COLO829 (cell line): ENCODE measurements at places on chromosomes 12 and 14.
A peak's percentile ranks its signal among the peaks of the same experiment; 100 is the strongest.

- DNase-seq, result no peak
These were observed 13.5 kb downstream of the HECTD1 start for GRCh38 chr14:31194095-31194494.

- DNase-seq, result peak; percentile 54
These were observed 118.5 kb downstream of the ANO6 start for GRCh38 chr12:45334396-45334795.

DNA sequence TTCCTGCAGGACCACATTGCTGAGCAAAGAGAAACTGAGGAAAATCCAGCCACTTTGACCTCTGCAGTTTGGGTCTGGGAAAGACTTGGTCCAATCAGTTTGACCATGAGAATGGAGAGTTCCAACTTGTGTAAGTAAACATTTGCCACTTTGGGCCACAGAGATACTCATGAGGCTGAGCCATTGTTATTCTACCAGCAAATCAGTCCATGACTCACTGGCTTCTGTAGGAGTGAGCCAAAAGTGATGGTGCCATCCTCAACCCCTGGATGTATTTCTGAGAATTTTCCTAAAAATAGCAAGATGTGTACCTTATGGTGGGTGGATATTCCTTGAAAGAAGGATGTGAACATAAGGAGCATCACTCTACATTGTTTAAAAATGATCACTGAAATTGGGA, 192.9 kb upstream of the OR4E1 start:
- no peak for DNase-seq

- no peak for DNase-seq
These were observed 15.1 kb upstream of the CISTR start for GRCh38 chr12:53766881-53767280.

- no peak for DNase-seq
These were observed 11.5 kb downstream of the C14orf93 start for GRCh38 chr14:22998329-22999012.

- no peak for DNase-seq
These were observed 18.1 kb downstream of the CLMN start for GRCh38 chr14:95301527-95302187.

DNA sequence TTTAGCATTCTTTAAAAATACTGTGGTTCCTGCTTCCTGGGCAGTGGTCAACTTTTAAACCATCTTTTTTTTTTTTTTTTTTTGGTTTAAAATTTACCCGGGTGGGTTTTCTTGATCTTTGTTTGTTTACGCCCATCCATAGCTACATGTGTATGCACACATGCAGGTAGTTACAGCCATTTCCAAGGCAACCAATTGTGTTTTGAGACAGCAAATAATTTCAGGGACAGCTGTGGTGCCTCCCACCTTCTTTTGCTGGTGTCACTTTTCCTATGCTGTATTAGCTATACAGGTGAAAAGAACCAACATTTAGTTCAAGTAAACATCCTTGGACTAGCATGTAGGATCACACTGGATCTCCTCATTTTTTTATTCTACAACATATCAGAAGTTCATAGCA, 52.0 kb upstream of the PSMA6 start:
- no peak for DNase-seq

DNA sequence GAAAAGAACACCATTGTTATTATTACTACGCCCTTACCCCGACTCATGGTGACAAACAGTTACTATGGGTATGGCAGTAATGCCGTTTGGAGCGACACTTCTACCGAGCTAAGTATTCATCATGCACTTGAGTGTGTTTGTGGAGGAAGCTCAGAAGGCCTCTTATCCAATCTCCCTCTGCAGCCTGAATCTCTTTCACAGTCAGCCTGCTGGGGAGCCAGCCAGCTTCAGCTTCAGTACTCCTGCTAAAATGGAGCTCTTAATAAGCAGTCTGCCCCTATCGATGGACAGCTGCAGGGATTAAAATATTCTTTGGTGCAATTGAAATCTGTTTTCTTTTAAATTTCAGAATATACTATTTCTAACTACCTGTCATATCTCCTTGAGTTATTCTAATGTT, 24.7 kb upstream of the ATP5MC2 start:
- DNase-seq, result no peak

DNA sequence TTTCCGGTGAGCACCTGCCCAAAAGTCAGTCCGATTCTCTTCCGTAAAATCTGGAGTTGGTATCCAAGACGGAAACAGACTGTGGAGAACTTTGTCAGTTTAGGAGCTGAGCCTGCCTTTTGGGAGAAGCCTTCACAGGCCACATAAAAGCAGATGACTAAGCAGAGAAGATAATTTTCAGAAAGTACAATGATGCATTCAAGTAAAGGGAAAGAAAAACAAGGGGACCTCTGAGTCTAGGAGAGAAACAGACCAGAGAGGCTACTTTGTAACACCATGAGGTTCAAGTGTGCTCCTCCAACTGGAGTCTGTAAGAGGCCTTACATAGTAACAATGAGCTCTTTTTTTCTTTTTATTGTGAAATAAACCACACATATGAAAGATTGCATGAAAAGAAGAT, 21.1 kb downstream of the TMED8 start:
- DNase-seq, result peak; percentile 80

DNA sequence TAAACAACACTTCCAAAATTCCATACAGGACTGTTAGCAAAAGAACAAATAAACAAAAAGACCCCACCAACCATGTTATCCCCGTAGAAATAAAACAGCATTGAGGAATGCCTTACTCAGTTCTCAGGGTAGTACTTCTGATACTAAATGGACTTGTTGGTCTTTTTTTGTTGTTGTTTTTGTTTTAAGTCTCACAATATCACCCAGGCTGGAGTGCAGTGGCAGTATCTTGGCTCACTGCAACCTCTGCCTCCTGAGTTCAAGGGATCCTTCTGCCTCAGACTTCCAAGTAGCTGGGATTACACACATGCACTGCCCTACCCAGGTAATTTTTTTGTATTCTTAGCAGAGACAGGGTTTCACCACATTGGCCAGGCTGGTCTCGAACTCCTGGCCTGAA, 17.1 kb downstream of the HNRNPC start:
- no peak for DNase-seq

DNA sequence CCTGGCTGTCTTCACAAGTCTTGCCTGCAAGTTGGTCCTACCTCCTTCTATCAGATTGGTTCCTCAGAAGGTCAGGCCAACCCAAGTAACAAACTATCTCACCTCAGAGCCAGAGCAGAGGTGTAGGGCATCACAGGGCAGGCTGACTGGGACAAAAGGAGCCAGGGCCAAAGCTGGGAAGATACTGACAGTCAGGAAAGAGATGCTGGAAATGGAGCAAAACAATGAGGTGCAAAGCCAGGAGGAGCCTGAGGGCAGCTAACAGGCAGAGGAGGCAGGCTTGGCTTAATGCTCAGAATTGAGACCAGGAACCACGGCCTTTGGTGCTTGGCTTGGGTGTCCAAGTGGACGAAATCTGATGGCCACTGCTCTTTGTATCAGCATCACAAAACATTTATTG, 68.4 kb upstream of the PNMA1 start:
- DNase-seq, result no peak

DNA sequence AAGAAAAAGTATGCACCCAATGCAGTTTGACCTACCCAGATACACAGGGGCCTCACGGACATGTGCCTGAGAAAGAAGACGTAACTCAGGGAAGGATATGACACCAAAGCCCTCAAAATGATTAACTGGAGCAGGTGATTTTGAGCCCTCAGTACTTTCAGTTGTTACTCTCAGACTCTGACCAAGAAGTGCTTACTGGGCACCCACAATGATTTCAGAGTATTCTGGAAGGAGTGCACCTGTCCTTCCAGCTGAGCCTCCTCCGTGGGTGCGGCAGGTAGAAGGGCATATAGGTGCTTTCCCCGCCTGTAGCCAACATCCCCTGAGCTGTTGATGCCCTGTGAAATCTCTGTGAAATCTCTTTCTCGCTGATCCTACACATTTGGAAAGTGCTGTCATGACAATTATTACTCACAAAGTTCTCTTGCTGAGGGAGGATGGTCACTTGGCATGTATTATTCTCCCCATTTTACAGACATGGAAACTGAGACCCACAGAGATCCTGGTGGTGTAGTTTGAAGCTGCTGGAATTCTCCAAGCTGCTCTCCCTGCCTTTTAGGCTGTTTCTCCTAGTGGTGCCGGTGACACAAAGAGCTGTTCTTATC, 154.3 kb upstream of the CCND2 start:
- DNase-seq, result no peak

DNA sequence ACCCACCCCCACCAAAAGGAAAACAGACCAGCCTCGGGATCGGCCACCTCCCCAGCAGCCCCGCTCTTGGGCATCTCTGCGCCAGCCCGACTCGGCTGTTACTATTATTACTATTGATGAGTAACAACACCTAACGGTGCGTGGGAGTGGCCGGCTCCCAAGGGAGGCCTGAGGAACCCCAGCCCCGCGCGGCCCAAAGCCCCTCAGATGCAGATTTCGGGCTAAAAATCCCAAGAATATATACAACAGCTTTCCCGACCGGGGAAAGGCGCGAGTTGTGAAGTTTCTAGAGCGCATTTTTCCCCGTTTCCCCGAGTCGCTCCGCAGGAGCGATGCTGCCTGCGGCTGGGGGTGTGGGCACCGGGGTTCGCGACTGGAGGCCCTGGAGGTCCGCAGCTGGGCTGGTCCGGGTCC, 565 bp downstream of the NT5DC3 start:
- DNase-seq, result no peak

GRCh38 chr12:6790496-6791150, 1.3 kb downstream of the CD4 start:
- no peak for DNase-seq

GRCh38 chr14:99574099-99574880, 29.7 kb downstream of the CCDC85C start:
- DNase-seq, result no peak

GRCh38 chr12:52311285-52311648, 9.9 kb downstream of the KRT83 start:
- no peak for DNase-seq

DNA sequence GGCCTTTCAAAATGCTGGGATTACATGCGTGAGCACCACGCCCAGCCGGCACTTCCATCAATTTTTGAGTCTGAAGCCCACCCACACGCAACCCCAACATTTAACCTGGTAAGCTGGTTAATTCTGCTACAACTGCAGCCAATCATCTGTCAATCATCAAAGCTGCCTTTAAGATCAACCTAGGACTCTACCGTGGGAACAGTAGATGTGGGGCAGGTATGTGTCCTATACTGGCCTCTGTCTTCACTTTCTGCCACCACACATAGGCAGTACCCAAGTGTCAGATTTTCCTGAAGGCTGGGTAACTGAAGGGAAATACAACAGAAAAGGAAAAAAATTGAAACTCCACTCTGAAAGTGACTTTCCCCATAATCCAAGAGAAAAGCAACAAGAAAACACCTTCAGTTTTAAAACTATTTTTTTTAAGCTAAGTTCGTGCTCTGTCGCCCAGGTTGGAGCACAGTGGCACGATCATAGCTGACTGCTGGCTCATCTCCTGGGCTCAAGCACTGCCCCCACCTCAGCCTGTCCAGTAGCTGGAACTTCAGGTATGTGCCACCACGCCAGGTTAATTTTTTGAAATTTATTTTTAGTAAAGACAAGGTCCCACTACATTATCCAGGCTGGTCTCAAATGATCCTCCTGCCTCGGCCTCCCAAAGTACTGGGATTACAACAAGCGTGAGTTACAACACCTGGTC, 22.2 kb downstream of the VCPKMT start:
- no peak for DNase-seq

- DNase-seq, result no peak
These were observed 1319.8 kb downstream of the TMEM121 start for GRCh38 chr14:106846218-106846617.

GRCh38 chr14:103908580-103908979, 19.7 kb upstream of the TDRD9 start:
- DNase-seq, result no peak

DNA sequence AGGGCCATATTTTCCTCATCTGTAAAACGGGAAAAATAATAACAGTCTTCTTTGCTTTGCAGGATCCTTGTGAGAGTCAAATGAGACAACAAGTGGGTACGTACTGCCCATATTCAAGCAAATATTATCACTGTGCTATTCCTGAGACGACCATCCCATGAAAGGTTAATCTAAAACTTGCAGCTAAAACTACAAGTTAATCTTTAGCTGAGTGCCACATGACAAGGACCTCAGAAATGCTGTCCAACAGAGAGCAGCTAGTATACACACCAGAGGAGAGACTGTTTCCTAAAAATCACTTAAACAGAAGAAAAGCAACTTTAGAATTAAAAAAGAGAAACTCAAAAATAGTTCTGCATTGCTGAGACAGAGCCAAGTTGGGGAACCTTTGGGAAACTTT, 162.7 kb upstream of the TMTC2 start:
- DNase-seq, result no peak

GRCh38 chr14:72049462-72049861, 117.2 kb downstream of the RGS6 start:
- peak; percentile 41 for DNase-seq

DNA sequence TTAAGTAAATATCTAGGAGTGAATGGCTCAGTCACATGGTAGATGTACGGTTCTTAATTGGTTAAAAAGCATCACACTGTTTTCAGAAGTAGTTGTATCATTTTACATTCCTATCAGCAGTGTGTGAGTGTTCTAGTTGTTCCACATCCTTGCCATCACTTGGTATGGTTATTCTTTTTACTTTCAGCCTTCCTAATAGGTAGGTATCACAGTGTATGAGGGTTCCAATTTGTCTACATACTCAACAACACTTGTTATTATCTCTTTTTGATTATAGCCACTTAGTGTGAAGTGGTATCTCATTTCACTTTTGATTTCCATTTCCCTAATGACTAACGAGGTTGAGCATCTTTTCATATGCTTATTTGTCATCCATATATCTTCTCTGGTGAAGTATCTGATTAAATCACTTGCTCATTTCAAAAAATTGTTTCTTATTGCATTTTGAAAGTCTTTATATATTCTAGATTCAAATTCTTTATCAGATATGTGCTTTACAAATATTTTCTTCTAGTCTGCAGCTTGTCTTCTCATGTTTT, 3.5 kb upstream of the SPRYD3 start:
- no peak for DNase-seq

DNA sequence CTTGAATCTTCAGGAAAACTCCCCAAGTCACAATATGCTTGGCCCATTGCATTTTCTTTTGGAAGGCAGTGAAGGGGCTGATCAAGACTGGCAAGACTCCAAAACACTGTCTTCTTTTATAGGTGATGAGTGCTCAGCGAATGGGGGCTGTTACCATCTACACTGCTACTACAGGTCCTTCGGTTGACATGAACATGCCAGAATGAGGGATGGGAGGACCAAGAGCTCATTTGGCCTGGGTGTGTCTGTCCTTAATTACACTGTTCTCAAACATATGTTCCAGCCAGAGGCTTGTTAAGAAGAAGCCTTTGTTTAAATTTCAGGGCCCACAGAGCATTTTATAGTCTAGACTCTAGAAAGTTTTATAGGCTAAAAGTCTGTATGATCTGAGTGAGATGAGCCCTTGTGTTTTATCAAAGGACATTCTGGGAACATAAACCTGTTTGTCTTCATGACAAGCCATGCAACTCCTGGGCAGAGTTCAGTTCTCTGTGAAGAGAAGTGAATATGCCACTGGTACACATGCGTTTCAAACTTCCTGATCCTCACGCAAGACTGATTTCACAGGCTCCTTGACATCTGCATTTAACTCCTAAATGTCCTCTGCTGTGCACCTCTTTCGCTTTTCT, 4.7 kb upstream of the FAM234B start:
- peak; percentile 28 for DNase-seq

GRCh38 chr14:64983439-64984310, 3.0 kb upstream of the FNTB start:
- DNase-seq, result peak; percentile 65
